ENCODE measurements at places on chromosomes 12 and 14. TPM values are rescaled to one million over a fixed set of nuclear protein-coding genes. Genes with fewer than 3 reads are reported as not detected.

DNA sequence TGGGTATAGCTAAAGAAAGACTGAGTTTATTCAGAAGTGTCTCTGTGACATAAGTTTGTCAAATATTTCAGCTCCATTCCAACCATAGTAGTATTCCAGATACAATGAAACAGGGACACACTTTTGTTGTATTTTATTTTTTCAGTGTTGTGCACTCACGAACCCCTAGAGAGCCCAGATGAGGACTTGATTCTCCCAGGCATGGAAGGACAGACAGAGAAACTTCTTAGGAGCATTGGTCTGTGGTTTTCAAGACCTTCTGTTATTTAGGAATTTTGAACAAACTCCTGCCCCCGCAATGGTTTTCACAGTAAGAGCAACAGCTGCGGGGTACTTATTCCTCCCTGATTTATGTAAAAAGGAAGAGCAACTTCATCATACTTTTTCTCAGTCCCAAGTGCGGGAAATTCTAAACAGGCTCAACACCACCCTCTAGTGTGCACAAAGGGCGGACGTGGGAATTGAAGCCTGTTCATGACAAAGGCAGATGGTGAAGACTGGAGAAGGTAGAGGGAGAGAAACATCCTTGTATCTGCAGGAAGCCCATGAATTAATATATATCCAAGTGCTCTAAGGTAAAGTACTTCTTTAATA lies 147.6 kb downstream of the PAH start:
- peak; percentile 68 for ATAC-seq

DNA sequence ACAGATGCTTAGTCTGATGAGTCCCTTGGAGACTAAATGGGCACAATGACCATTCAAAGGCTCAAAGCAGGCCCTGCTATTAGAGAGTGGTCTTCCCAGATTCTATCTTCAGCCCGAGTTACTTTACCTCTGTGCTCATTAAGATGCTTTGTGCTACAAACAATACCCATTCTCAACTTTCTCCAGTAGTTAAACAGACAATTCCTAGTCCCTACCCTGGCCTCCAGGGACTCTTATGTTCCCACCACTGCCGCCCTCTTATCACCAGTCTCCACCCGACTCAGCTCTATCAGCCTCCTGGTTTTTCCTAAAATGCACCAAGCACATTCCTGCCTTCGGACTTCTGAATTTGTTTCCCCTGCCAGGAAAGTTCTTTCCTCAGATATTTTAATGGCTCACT lies 25.6 kb upstream of the GPHB5 start:
- ATAC-seq: no peak

GRCh38 chr12:75635606-75636444 lies 124.4 kb upstream of the KRR1 start:
- ATAC-seq: peak; percentile 59

NKX2-1 gene
- total RNA-seq: not detected

TBC1D30 gene
- total RNA-seq: 0.72 TPM

DNA sequence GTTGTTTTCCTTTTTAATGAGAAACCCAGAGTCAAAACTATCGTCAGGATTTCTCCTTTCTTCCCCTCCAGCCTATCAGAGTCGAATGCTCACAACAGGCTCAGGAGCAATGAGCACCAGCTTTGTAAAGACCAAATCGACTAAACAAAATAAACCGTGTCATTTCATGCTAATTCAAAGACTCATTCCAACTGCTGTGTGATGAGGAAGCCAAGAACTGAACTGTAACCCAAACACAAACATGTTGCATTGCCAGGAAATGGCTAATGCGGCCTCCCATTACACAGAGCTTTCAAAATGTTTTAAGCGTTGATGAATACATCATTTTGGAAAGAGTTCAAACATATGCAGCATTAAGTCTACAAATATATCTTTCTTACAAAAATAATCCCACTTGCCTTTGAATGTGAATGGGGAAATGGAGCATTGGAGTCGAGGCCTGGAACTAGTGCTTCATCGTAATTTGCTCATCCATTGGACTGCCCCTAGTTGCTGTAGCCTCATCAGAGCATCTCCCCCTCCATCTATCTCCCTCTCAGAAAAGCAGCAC lies 349.5 kb downstream of the GXYLT1 start:
- ATAC-seq: no peak

VSX2 gene
- not detected for total RNA-seq

GRCh38 chr14:22530127-22530526 lies 58.9 kb downstream of the DAD1 start:
- ATAC-seq: no peak

- ATAC-seq: peak; percentile 58
Observed at GRCh38 chr14:22563987-22564386, 25.0 kb downstream of the DAD1 start.

DNA sequence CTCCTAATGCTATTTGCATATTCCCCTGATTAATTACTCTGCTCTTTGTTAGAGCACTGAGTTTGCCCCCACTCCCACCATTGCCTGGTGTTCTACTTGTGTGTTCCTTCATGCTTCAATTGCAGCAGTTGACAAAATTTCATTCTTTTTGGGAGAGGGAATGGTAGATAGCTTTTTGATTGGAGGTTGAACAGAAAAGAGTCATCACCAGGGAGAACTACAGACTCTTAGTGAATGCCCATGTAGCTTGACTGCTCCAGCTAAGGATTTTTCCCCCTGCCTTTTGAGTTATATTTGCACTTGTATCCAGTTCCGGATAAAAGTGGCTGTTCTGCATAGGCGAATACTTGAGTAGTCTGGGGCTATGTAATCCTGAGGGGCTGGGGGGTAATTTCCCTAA lies 183.9 kb downstream of the ETNK1 start:
- ATAC-seq: no peak

TAS2R14 gene
- total RNA-seq: 0.80 TPM

MIA2 gene
- 45.1 TPM for total RNA-seq

DNA sequence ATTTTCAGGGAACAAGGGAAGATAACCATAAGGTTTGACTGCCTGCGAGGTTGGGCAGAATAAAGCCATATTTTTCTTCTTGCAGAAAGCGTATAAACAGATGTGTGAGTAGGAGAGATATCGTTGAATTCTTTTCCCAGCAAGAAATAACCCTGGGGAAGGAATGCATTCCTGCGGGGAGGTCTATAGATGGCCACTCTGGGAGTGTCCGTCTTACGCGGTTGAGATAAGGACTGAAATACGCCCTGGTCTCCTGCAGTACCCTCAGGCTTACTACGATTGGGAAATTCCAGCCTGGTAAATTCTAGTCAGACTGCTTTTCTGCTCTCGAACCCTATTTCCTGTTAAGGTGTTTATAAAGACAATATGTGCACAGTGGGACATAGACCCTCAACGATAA lies 225.0 kb downstream of the LRIG3 start:
- ATAC-seq: no peak

- ATAC-seq: no peak
Observed at GRCh38 chr12:110780448-110780847, 37.8 kb upstream of the PPP1CC start.

- no peak for ATAC-seq
Observed at GRCh38 chr12:123733229-123733628, 21.1 kb downstream of the ATP6V0A2 start.

GARIN6 gene
- total RNA-seq: not detected

GRCh38 chr14:76228138-76228537 lies 76.4 kb downstream of the GPATCH2L start:
- ATAC-seq: no peak

Measured in esophagus mucosa (tissue), 1 donor.